T-helper 1 cell (primary cell): ENCODE measurements at places on chromosomes 5 and 9.

DNA sequence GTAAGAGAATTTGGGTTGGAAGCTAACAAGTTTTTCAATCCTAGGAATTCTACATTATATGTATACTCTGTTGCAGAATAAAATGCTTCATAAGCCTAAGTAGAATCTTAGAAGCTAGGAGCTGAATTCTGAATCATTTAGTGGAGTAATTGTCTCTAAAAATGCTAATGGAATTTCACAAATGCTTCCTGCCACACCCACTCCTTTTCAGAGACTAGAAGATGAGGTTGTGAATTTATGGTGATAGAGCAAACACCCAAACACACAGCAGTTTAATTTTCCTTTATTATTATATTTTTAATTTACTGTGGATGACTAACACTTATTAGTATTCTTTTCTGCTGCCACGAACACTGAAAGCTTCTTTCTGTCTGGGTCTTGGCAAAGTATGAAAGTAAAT is 208.0 kb upstream of the PDE4D start:
- no peak for DNase-seq

GRCh38 chr5:8230868-8231267 is 361.9 kb downstream of the MTRR start:
- no peak for DNase-seq

- peak; percentile 5 for DNase-seq
Observed at GRCh38 chr5:74035521-74035937, 409.5 kb downstream of the ARHGEF28 start.

DNA sequence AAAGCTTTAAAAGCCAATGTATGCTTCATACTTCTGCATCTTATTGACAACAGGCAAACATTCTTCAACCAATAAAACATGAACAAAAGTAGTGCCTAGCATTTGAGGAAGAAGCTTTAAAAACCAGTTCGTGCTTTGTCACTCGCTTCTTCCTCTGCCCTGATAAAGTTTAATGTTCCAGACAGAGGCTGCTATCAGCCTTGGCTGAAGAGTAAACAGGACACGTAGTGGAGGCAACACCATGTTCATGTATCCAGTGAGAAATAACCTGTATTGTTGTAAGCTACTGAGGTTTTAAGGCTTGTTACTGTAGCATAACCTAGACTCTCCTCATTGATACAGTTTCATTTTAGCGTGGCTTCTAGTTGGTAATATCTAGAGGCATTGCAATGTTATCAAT is 3.2 kb upstream of the FUBP3 start:
- DNase-seq: no peak

- no peak for DNase-seq
Observed at GRCh38 chr9:86202338-86202882, 57.0 kb downstream of the C9orf153 start.

DNA sequence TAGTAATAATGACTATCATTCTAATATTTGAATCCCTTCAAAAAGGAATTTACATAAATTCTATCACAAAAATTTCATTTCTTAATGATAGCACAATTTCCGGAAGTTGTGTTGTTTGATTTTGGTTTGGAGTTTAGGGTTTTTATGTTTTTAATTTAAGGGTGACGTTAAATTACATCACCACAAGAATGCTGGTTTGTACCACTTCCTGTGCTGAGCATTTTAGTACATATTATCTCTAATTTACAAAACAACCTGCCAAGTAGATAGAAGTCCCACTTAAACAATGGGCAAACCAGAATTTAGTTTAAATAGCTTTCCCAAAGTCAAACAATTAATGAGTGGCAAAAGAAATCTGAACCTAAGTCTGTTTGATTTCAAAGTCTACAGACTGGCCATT is 63.4 kb downstream of the DENND1A start:
- no peak for DNase-seq

- DNase-seq: no peak
Observed at GRCh38 chr5:65157906-65158603, 323.7 kb downstream of the ADAMTS6 start.

- no peak for DNase-seq
Observed at GRCh38 chr9:5917888-5918287, 27.2 kb downstream of the MLANA start.

DNA sequence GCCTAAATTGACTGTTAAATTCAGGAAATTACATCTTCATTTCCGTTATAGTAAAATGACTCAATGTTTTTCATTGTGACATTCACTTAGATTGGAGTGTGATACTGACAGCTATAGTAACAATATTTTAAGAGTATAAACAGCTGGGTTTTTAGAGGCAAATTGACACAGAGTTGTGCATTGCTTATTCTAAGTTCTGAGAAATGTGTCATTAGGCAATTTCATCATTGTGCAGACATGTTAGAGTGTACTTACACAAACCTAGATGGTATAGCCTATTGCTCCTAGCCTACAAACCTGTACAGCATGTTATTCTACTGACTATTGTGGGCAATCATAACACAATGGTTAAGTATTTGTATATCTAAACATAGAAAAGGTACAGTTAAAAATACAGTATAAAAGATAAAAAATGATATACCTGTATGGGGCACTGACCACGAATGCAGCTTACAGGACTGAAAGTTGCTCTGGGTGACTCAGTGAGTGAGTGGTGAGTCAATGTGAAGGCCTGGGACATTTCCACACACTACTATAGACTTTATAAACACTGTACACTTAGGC is 132.7 kb downstream of the PDE4D start:
- DNase-seq: no peak

GRCh38 chr5:23977997-23978396 is 470.6 kb downstream of the PRDM9 start:
- DNase-seq: no peak

DNA sequence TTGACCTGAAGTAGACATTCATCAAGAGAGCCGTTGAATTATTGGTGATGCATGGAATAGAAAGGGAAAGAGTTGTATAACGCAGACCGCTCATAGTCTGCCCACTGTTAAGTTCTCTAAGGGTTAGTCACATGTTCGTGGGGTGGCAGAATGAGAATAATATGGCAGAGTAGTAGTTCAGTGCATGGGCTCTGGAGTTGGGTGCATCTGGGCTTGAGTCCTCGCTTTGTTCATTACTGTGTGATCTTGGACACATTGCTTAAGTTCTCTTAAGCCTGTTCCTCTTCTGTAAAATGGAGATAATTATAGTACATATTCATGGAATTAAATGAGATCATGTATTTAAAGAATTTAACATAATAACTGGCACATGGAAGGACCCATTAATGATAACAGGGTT is 23.6 kb downstream of the TNPO1 start:
- DNase-seq: no peak

DNA sequence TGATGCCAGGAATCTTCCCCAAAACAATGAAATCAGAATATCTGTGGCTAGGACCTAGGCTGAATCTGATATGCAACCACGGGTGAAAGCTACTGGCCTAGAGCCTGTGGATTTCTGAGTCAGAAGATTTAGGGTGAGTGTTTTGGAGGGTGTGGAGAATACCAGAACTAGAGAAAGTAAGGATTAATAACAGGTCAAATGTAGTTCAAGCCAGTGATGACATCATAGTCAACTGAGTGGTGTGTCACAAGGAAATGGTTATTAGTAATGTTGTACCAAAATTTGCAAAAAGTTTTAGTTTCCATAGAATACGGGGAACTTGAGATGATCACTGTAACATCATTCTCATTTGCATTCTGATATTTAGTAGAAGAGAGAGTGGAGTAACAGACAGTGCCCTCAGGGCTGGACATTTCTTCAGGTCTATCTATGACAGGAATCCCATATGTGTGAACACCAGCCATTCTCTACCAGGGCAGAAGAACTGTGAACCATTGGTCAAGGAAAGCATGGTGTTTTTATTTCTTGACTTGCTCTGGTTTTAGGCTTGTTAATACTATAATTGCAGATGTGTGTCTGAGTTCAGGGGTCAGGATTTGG is 3.7 kb downstream of the GALNT12 start:
- DNase-seq: no peak

DNA sequence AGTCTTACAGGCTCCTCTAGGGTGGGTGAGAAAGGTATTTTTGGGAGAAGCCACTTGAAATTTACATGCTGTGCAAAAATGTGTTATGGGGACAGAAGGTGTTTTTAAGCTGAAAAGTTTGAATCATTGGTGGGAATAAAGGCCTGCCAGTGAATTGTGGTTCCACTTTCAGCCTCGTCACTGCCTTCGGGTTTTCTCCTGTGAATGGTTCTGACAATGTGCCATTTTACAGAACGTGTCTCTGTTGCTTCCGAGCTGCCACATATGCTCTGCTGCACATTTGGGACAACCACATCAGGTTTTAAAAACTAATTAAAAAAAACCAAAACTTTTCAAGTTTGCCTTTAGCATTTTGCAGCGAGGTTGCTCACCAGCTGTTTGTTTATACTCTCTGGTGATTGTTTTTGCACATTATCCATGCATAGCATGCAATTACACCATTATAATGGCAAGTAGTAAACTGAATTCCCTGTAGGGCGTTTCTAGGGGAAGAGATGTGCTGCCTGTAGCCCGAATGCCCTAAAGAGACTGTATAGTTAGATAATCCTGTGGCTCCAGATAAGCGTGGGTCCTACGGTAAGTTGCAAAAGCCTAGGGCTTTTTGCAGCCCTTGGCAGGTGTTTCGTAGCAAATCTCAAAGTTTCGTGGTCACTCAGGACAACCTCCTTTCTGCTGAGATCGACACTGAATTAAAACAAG is 40.1 kb upstream of the SUB1 start:
- DNase-seq: no peak

DNA sequence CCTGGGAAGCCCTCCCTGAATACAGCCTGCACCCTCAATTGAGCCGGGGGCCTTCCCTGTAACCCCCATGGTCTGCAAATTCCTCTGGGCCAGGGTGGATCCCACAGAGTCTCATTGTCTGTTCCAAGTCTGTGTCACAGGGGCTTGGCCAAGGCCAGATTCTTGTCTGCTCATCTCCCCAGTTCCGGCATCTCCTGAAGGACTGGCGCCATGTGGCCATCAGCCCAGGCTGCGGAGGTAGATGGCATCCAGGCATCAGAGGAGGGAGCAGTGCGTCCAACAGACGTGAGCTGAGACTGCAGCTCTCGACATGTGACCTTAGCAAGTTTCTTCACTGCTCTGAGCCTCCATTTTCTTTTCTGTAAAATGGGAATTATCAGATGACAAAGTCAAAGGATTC is 37.3 kb upstream of the RPL26L1 start:
- no peak for DNase-seq

DNA sequence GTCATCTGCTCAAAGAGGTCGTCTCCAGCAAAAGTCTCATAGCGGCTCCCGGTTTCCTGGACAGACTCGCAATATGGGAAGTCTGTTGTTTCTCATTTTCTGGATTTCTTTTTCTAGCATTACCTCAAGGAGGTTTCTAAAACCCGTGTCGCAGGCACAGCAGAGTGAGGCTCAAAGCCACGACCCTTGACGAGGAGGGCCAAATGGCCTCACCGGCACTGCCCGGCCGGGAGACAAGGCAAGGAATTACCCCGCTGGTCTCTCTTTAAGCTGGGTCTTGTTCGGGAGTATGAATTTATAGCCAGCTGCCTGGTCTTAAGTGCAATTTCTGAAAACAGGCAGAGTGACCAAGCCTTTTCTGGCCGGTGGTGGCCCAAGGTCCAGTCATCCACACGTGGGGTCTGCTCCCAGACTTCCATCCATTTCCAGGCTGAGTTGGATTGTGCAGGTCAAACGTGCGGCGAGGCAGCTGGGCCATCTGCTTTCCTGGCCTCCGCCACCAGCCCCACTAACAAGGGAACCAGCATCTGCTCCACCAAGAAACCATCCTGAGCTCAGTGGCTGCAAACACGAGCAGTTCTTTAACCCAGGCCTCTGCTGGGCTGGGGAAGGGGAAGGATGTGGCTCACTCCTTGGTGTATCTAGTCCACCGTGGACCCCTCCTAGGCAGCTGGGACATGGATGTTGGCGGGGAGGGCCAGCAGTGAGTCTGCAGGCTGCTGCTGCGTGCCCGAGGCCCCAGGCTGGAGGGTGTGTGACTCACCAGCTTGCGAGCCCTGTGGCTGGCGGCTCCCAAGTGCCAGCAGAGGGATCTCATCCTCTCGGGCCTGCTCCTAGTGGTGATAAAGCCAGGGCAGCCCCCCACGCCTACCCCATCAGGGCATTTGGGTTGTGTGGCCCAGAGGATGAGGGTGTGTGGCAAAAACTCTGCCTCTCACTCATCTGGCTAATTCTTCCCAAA is 55.6 kb upstream of the COL5A1 start:
- DNase-seq: no peak

- DNase-seq: no peak
Observed at GRCh38 chr9:130835441-130836298, 616 bp downstream of the ABL1 start.

- no peak for DNase-seq
Observed at GRCh38 chr5:61381968-61382367, 49.9 kb downstream of the ZSWIM6 start.

GRCh38 chr9:133839822-133840329 is 101.7 kb upstream of the SARDH start:
- no peak for DNase-seq

DNA sequence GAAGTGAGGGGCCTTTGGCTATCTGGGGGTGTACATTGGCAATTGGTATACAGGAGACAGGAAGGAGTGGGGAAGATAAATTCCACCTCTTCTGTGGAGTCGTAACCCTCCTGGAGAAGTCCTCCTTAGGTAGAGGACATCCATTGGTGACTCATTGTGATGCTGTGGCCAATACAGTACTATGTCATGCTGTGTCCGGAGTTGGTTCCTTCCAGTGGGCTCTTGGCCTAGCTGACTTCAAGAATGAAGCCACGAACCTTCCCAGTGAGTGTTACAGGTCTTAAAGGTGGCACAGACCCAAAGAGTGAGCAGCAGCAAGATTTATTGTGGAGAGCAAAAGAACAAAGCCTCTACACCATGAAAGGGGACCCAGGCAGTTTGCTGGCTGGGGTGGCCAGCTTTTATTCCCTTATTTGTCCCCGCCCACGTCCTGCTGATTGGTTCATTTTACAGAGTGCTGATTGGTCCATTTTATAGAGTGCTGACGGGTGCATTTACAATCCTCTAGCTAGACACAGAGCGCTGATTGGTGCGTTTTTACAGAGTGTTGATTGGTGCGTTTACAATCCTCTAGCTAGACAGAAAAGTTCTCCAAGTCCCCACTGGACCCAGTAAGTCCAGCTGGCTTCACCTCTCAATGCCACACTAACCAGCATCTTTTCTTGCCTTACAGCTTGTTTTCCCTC is 37.3 kb upstream of the FBP1 start:
- DNase-seq: no peak

GRCh38 chr5:142141463-142141862 is 32.9 kb downstream of the NDFIP1 start:
- no peak for DNase-seq
